ENCODE measurements at places on chromosomes 6 and 20. TPM values are rescaled to one million over a fixed set of nuclear protein-coding genes. Genes with fewer than 3 reads are reported as not detected.

The SMPD2 gene
- total RNA-seq = 11.3 TPM

The SLC22A2 gene
- 0.42 TPM for total RNA-seq

The ULBP1 gene
- 0.33 TPM for total RNA-seq

The TTLL9 gene
- 0.14 TPM for total RNA-seq

The KIF6 gene
- total RNA-seq = 1.1 TPM

The DAAM2 gene
- total RNA-seq = 0.97 TPM

The TRERF1 gene
- total RNA-seq = 9.7 TPM

The TCF21 gene
- not detected for total RNA-seq

The TFAP2A gene
- total RNA-seq = not detected

The SLC26A8 gene
- total RNA-seq = 0.03 TPM

The SRMS gene
- total RNA-seq = 0.21 TPM

The EMILIN3 gene
- 7.9 TPM for total RNA-seq

The IER3 gene
- 141 TPM for total RNA-seq

The AKAP7 gene
- total RNA-seq = 7.4 TPM

The CST8 gene
- not detected for total RNA-seq

The PCSK2 gene
- total RNA-seq = 0.10 TPM

The MUC22 gene
- total RNA-seq = not detected
